ENCODE measurements at places on chromosomes 16 and 17. TPM values are rescaled to one million over a fixed set of nuclear protein-coding genes. Genes with fewer than 3 reads are reported as not detected.

RAP1GAP2 gene
- 13.0 TPM for total RNA-seq

GNG13 gene
- not detected for total RNA-seq

FOXJ1 gene
- not detected for total RNA-seq

DNA sequence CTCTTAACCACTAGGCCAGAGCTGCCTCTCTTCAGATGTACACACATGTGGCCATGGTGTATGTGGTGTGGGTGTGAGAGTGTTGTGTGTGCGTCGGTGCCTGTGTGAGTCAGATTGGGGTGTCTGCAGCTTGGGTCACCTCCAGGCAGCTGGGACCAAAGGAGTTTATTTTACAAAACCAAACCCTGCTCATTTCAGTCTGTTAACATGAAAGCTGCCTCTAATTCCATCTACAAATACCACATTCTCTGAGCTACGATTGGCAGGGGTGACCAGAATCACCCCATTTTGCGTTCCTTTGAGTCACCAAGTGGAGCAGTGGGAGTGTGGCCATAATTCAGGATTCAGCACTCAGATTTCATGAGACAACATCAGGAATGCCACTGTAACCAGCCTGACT lies 105.3 kb downstream of the IRX5 start:
- peak; percentile 4 for DNase-seq

DNA sequence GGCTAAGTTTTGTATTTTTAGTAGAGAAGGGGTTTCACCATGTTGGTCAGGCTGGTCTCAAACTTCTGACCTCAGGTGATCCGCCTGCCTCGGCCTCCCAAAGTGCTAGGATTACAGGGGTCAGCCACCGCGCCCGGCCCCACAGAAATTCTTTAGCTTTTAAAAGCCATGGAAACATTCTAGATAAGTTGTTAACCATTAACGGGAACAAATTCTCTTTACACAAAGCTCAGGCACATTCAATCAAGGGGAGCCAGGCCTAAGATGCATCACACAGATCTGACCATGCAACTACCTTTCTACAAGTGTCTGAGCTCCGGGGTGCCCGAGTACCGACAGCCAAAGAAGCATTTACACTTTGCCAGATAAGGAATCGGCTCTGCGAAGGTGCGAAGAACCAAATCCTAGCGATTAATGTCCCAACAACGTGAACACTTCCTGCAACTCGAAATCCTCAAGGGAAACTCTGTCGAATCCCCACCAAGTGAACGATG lies 1.0 kb downstream of the EMC8 start:
- DNase-seq: no peak

Data from HFFc6 (cell line).